Posterior cingulate gyrus (tissue), 11 donors: ENCODE measurements at places on chromosomes 11 and 22.
A peak's percentile ranks its signal among the peaks of the same experiment; 100 is the strongest.

GRCh38 chr11:117876341-117877119 lies at the start of gene FXYD6:
TSS of gene FXYD6 (minus strand) at chr11:117876658. CDS start at chr11:117842776, 33,882 bp downstream.
- peak; percentile 62 for DNase-seq

DNA sequence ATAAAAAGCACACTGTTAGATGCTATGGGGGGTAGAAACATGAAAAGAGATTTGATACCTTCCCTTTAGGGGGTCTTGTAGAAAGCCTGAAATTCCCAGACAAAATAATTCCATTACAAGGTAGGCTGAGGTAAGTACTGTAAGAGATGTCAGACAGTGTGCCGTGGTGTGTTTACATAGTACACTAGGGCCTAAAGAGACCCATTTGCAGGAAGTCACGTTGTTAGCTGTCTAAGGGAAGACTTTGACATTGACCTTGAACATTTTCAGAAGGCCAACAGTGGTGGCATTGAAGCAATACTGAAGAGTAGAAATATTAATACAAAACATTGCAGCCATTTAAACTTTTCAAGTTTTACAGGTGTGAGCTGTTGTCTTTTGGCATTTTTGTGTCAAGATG lies 30.8 kb downstream of the EXT2 start:
- no peak for DNase-seq

DNA sequence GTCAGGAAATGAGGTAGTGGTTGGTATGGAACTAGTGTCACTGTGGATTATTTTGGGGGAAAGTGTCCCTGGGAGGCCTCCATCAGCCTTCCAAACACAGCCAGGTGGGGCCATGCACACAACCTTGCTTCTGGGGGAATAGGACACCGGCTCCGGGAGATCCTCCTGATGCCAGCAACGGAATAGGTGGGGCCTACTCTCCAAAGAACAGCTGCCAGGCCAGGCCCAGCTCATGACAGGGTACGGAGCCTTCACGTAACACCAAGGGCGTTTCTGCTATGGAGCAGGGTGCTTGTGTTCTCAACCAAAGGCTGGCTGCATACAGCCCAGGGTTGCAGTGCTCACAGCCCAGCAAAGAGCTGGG lies 30.6 kb upstream of the LINC01488 start:
- no peak for DNase-seq

DNA sequence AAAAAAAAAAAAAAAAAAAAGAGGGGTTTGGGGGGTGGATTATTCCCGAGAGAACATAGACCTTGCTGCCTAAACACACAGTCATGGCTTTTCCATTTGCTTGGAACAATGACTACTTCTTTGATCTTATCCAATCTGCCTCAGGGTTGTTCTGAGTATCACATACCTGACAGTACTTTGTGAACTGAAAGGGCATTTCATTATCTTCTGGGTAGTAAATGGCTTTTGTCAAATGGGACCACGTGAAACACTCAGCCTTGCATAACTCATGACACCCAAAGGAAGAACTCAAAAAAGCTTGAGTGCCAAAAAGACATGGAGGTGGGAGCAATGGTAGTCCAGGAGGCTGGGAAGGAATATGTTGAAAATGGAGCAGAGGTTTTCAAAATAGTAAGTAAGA lies 123.2 kb upstream of the BID start:
- DNase-seq = no peak

GRCh38 chr11:2974272-2974671 lies 17.9 kb downstream of the NAP1L4 start:
- no peak for DNase-seq

DNA sequence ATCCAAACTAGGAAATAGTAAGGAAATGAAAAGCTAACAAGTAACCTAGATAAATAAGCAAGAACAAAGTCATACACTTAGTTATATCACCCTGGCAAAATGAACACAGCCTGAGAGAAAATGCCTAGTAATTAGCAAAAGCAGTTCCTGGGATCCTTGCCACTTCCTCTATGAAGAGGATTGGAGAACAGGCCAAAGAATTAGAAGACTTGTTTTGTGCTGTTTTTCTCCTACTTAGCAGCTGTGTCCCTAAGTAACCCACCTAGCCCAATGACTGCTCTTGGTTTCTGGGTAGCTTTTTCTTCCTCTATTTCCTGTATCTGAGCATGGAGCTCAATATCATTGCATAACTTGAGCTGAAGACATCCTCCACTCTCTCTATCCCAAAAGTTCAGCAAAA lies 713.9 kb downstream of the ETS1 start:
- no peak for DNase-seq

DNA sequence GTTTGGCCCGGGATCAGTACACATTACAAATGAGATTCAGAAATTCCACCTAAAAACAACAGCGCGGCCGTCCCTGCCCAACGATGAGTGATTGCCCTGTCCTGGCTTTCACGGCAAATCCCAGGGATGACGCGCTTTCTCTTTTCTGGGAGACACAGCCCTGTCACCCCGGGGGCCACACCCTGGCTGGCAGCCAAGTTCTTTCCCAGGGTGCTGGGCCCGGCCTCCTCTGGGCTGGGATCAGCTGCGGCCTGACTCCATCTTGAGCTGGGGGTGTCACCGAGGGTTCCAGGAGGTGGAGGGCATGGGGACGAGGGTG lies 82.7 kb downstream of the FBLN1 start:
- DNase-seq = no peak

- DNase-seq = no peak
These were observed 15.7 kb downstream of the LGR4 start for GRCh38 chr11:27456795-27457329.

GRCh38 chr11:66969584-66970225 lies 5.4 kb upstream of the C11orf86 start:
- DNase-seq = no peak

- DNase-seq = no peak
These were observed 80.7 kb downstream of the MICAL3 start for GRCh38 chr22:17943533-17944249.

DNA sequence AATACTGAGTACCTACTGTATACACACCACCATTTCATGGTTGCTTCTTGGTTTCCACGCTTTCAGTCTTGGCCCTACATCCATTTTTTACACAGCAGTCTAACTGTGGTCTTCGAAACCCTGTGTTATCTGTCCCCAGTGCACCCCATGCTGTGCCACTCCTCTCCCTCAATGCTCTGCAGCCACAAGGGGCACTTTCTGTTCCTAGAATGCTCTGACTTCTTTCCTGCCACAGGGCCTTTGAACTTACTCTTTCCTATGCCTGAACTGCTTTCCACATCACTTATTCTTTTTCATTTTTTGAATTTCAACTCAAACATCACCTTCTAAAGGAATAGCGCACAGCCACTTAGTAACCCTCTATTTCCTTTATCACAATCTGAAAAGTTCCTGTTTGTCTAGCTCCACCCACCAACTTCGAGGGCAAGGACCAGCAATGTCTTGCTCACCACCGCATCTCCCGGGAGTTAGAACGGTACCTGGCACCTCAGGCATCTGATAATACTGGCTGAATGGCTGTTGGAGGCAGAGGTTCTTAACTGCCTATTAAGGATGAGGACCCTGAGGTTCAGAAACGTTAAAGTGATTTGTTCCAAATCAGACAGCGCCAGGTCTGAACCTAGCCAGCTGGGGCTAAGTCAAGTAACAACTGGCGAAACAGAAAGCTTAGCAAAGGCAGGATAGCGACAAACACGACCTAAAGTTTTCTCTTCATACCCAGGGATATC lies 568 bp downstream of the ALG8 start:
- no peak for DNase-seq

GRCh38 chr11:128146926-128147605 lies 440.3 kb downstream of the ETS1 start:
- no peak for DNase-seq

DNA sequence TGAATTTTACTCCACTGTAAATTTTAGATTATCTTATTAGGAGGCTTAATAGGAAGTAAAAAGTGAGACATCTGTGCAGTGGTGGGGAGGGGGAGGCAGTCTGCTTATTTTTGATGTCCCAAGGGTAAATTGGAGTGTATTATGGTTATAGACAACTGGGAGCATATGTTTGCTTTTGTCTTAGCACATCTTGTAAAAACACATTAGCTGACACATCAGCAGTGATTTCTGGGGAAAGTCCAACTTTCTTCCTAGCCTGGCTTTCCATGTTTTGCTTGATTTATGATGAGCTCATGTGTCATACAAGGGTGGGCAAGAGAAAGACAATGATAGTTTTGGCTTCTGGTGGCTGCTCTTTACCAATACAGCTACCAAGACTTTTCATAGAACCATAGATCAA lies 4.0 kb downstream of the ANO3 start:
- DNase-seq = no peak

DNA sequence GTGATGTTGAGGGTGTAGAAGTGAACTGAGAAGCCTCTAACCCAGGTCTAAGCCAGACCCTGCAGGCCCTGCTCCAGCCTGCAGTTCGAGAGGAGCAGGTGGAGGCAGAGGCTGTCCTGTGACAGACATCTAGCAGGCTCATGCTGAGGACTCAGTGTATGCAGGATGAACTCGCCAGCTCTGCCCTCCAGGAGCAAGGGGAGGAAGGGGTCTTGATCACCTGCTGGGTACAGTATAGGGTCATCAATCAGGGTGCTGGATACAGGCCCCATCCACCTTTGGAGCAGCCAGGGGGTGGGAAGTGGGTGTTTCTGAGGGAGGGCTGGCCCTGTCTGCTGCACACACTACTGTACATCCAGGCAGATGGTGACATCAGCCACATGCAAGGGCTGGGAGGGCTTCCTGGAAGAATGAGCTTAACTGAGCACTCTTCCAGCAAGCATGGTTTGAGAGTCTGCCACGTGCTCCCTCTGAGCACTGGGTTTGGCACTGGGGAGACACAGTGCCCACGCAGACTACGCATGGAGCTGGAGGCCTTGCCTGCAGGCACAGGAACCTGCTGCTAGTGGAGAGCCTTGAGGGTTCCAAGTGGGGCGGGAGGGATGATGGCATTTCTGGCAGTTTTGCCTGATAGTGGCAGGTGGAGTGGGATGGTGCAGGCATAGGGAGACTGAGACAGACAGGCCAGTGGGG lies 9.2 kb downstream of the MAPK8IP1 start:
- DNase-seq = peak; percentile 61

- no peak for DNase-seq
These were observed 116.4 kb downstream of the STIM1 start for GRCh38 chr11:3971756-3972404.

DNA sequence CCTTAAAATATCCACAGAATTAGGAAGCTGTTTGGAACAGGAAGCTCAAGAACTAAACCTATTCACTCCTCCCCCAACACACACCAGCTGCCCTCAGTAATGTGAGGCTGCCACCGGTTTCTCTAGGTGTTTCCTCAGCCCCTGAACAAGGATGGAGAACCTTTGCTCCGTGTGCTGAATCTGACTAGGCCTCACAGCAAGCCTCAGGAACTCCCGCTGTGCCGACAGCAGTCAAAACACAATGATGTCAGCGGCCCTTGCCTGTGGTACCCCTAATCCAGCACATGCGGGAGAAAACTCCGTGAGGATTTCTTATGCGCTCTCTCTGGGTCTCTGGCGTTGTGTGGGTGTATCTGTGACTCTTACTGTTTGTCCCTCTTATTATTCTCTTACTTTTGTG lies 153.3 kb downstream of the EFCAB6 start:
- DNase-seq = no peak

GRCh38 chr22:42763965-42764480 lies 43.4 kb upstream of the A4GALT start:
- no peak for DNase-seq

DNA sequence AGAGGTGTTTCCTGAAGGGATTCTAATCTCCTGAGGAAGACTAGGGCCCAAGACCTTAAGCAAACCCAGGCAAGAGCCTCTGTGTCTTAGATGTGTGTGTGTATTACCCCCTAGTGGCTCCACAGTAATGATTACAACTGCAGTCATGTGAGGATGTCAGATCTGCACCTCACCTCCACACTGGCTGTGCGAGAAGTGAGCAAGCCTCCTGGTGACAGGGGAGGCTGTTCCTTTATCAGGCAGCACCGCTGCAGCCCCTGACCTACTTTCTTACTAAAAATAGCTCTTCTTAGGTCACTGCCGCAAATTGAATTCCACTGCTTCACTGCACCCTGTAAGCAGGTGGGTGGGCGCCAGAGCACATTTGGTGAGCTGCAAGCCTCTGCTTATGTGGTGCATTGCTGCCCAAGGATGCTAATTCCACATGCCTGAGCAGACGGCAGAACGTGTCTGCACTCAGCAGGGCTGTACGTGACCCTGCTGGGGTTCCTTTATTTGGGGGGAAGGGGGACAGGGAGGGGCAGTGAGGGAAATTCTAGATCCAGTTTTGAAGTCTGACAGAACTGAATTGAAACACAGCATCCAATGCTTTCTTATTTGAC lies 112.4 kb downstream of the KCNC1 start:
- DNase-seq = peak; percentile 37

DNA sequence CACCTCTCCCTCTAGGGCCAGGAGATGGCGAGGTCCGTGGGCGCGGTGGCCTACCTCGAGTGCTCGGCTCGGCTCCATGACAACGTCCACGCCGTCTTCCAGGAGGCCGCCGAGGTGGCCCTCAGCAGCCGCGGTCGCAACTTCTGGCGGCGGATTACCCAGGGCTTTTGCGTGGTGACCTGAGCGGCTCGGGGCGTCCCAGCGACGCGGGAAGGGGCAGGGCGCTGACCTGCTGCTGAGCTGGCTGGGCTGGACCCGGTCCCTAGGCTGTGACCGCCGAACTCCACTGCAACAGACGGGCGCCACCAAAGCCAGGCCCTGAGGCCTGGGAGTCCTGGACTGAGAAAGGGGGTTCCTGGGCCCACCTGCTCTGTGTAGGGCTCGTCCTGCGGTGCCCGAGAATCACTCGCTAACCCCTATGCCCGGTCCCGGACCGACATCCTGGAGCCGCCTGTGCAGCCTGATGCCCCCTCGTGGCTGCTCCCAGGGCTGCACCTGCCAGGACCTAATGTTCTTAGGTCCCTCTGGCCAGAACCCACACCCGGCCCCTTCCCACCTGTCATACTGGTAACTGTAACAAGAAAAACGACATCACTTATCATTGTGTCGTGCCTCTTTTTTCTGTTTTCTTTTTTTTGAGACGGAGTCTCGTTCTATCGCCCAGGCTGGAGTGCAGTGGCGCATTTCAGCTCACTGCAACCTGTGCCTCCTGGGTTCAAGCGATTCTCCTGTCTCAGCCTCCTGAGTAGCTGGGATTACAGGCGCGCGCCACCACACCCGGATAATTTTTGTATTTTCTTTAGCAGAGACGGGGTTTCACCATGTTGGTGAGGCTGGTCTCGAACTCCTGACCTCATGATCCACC lies 15.0 kb downstream of the RHOD start:
- DNase-seq = peak; percentile 94

DNA sequence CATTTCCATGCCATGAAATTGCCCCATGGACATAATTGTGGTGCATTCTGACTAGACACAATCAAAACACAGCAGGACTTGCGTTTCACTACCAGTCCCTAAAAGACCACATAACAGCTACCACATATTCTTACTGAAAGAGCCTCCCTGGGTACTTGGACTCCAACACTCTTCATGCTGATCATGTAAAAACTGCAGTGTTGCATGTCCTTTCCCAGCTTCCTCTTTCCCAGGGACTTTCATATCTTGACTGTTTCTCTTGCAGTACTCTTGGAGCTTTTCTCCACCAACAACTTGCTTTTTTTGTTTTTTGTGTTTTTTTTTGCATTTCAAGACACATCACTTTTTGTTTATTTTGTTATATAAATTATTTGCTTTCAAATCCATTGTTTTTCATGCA lies 22.9 kb downstream of the MS4A6E start:
- no peak for DNase-seq
